ENCODE measurements at places on chromosomes 7 and 10.

DNA sequence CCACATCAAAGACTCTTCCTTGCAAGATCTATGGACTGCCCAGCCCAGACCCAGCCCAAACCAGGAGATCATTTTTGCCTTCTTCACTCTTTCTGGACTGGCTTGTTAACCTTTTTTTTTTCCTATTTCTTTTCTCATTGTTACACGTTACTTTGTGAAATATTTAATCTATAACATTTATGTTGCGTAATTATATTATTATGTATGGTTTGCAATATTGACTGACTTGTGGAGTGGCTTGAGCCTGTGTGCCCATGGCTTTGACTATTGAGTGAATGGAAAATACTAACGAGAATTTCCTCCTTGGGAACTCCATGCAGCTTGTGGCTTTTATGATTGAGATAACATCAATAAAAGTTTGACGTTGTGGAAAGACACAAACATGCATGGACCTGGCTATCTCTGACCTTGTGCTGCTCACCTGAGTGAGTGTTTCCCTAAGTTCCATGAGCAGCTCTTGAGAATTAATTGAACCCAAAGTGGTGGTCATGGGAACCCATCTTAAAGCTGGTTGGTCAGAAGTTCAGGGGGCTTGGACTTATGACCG is 1641.3 kb upstream of the LRRTM3 start:
- DNase-seq = no peak

DNA sequence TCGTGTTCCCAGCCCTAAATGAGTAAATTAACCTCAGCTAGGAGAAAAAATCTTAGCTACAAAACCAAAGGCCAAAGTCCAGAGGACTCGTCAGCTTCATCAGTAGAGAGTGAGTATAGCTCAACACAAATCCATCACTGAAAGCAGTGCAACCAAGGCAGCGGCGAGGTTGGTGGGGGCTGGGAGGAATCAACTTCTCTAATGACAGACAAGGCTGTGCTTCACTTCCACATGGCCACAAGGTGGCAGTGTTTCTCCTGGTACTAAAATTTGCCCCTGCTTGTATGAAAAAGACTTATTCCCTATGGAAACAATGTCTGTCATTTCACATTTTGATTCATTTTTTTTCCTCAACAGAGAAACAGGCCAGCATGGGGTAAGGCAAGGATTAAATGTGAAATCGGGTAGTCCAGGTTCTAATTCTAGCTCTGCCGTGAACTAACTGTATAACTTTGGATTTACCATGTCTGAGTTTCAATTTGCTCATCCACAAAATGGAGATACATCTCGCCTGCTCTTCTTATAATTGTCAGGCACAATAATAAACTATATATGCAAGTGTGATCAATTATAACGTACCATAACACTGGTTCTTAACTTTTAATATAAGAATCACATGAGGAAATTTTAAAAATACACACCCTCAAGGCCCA is 39.3 kb downstream of the FAS start:
- peak; percentile 85 for DNase-seq

DNA sequence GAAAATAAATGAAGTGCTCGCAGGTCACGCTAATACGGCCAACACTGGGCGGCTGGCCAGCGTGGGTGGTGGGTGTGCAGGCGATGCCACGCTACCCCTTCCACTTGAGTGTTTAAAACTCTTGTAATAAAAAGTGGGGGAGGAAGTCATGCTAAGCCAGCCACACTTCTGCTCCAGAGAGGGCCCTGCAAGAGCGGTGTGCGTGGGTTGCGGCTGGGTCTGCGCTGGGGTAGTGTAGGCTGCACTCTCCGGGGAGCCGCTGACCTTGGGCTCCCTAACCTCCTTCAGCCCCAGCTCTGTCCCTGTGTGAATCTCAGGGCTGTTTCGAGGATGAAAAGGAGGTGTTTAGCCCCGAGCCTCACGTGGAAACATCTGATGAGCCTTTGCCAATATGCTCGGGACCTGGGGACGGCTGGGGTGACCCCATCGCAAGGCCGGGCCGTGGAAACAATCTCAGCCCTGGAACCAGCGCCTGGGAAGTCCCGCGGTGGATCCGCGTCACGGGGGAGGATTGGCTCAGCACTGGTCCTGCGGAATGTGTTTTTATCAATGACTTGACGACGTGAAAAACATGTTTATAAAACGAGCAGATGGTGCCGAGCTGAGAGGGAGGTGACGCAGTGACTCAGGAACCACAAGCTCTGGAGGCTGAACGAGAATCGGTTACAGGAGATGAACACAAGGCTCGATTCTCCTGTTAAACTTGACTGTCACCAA is 278.5 kb downstream of the DNAJB6 start:
- DNase-seq = no peak

DNA sequence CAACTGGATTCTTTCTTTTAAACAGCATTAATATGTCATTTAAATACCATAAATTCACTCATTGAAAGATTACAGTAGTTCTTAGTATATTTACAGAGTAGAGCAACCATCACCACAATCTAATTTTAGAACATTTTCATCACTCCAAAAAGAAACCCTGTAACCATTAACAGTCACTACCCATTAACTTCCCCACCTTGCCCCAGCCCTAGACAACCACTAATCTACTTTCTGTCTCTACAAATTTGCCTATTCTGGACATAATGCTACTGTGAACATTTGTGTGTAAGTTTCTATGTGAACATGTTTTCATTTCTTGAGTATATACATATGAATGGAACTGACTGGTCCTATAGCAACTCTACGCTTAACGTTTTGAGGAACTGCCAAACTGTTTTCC is 42.4 kb downstream of the P4HA1 start:
- no peak for DNase-seq

DNA sequence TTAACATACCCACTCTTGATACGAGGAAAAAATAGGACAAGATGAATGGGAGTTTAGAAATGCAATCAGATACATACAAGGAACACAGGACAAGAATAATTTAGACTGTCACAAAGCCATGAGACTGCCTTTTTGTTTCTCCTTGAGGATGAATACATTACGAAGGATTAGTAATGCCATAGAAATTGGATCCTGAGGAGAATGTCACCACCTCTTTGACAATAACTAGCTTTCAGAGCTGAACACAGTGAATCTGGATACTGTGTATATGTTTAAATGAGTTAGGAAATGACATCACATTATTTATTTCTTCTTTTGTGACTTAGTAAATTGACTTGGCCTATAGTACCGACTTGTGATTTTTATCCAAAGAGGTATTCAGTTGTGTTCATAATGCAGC is 596.3 kb upstream of the CNTNAP2 start:
- DNase-seq = no peak

DNA sequence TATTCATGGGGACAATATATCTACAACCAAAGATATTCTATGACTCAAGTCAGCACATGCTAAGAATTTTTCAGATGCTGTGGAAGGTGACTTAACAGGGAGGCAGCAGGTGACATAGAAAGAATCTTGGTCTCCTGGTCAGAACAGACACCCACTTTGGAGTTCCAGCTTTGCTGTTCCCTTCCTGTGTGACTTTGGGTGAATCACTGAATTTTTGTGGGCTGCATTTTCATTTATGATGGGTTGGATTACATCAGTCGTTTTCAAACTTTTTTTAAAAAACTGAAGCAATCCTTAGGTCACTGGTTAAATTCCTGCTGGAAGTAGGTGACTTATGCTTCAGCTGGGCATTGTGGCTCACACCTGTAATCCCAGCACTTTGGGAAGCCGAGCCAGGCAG is 24.9 kb downstream of the RGR start:
- no peak for DNase-seq

DNA sequence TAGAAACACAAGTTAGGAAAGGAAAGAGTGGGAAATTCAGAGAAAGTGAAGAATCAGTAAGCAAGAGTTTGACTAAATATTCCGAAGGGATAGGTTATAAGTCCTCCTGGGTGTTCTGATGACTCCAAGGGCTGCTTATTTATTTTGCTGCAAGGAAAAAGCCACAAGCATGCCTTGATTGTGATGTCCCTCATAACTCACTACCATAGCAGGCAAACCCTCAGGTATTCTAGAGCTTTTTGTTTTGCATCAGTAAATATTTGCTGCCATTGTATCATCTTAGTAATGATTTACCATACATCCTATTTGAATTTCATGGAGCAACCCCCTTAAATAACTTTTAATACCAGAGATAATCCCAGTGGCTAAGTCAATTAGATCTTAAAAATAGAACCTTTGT is 688.1 kb downstream of the SUGCT start:
- DNase-seq = no peak

DNA sequence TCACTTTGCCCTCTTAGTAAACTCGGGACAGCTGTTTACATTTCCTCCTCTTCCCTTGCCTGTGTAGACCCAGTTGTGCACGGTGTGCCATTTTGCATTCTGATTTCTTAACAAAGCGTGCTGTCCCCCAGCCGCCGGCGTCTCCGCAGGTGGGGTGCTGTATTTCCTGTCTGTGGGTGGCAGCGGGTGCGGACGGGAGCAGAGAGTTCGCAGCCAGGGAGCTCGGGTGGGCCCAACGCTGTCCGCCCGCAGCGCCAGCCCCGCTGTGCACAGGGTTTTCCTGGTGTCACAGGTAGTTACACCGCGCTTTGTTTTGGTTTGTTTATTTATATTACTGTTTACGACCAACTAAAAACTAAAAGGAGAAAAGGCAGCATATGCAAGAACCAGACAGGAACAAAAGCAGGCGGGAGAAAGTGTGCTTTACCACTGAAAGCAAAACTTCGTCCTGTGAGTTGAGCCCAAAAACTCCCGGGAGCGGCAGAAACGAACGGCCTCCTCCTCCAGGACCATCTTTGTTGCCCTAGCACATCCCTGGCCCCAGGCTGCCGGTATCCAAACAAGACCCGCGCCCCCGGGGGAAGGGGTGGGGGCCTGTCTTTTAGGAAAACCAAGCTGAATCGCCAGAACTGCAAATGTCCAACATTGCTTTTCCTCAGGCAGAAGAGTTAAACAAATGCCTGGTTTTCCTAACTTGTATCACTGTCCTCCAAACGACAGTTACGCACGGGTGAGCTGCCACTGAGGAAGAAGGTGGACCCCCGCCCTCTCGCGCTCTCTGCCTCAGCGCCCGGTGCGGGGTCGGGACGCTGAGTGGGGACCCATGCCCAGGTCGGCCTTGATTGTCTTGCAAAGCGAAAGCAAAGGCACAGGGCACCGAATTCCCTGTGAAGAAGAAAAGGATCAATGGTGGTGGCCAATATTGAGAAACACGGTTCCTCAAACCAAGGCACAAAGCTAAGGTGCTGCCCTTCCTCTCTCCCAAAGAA is 45.9 kb upstream of the DRGX start:
- no peak for DNase-seq

- peak; percentile 23 for DNase-seq
Observed at GRCh38 chr10:99993701-99994689, 15.8 kb downstream of the DNMBP start.

GRCh38 chr10:123787566-123787965 is 104.0 kb downstream of the CPXM2 start:
- no peak for DNase-seq

GRCh38 chr7:31648288-31648687 is 38.7 kb upstream of the PPP1R17 start:
- peak; percentile 16 for DNase-seq

- no peak for DNase-seq
Observed at GRCh38 chr10:131261890-131262475, 49.5 kb downstream of the TCERG1L start.

DNA sequence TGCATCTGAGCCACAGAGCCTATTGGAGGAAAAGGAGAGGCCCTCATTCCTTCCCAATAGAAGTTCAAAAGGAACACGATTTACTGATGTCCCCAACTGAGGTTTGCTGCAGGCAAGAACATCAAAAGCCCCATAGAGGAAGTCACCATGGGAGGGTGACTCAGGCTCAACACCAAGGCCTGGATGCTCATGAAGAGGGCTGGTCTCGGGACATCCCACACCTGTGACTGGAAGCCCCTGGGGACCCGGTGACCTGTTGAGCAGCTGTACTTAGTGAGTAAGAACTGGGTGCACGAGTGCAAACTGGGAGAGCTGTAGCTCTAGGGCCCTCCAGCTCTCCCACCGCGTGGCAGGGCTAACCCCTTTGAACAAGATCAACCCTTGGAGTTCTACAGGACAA is 38.0 kb downstream of the CYTH3 start:
- no peak for DNase-seq

- DNase-seq = peak; percentile 32
Observed at GRCh38 chr10:6721480-6721879, 141.4 kb upstream of the PRKCQ start.

- no peak for DNase-seq
Observed at GRCh38 chr7:108086962-108087361, 43.2 kb downstream of the LAMB4 start.

DNA sequence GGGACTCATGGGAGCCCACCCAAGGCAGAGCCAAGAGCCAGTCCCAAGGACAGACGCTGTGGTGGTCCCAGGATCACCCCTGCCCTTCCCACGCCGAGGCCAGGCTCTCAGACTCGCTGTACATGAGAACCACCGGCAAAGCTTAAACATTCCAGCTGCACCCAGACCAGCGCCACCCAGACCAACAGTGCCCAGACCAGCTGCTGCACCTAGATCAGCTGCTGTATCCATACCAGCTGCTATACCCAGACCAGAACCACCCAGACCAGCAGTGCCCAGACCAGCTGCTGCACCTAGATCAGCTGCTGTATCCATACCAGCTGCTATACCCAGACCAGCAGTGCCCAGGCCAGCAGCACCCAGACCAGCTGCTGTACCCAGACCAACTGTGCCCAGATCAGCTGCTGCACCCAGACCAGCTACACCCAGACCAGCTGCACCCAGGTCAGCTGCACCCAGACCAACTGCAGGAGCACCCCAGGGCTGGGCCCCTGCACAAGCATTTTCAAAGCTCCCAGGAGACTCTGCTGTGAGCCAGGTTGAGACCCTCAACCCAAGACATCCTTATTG is 47.9 kb upstream of the CNPY1 start:
- no peak for DNase-seq

- no peak for DNase-seq
Observed at GRCh38 chr10:32970910-32971309, 12.9 kb upstream of the ITGB1 start.

DNA sequence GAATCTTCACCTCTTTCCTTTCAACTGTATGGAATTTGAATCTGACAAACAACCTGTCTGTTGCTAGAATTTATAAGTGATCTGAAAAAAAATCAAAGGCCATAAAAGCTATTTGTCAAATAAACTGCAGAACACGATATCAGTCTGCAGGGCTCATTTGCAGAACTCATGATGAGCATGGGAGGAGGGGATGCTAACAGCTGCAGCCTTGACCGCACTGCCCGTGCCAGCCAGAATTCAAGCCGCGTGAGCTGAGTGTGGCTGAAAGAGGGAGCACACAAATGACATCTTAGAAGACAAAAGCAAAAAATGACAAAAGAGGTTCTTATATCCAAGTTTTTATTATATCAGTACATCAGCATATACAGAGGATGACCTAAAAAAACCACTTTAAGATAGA is 15.7 kb downstream of the LRRTM3 start:
- peak; percentile 92 for DNase-seq
